ENCODE measurements at places on chromosomes 6 and 20.

DNA sequence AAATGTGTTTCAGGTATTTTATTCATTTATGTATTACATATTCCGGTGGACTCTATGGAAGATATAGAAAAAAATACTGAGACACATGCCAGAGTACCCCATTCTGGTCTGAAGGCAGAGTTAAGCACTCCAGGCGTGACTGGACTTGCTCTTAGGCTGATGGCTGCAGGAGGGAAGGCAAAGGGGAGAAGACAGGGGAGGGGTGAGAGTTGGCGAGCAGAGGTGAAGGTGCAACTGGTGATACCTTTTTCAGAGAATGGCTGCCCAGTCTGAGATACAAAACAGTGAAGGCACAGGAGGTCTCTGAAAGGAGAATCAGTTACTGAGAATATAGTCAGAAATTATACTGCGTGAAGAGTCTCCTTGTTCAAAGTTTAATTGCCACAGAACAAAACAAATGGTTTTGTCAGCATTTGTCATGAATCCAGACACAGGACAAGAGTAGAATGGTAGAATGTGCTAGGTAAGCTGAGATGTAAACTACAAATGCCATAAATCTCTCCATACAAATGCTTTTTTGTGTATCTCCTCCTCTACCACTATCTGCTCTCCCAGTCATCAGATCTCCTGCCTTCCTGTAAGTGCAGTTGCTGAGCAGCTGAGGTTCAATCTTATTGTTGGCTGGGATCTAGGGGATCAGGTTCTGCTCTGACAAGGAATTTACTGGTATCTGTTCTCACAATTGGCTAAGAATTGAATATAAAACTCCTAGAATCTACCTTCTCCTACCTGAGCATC, 104.2 kb upstream of the DST start:
- no peak for DNase-seq

GRCh38 chr20:44552050-44552449, 30.2 kb upstream of the SERINC3 start:
- no peak for DNase-seq

- no peak for DNase-seq
These were observed 442.1 kb upstream of the EYS start for GRCh38 chr6:66149132-66149531.

DNA sequence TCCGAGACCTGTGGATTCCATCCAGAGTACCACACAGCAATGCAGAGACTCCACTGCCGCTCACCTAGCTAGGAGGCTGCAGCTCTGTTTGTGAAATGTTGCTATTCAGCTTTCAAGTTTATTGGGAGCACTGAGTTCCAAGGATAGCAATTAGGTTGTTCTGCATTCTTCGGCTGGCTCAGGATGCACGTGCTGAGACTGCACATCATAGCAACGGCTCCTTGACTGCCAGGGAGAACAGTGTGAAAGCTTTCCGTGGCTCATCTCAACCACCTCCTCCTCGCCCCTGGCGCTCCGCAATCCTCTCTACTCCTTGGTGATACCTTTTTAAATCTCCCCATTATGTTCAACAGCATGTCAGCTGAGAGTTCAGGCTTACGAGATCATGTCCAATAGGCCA, 116.6 kb downstream of the TSHZ2 start:
- no peak for DNase-seq

- no peak for DNase-seq
These were observed 427.3 kb downstream of the KIF16B start for GRCh38 chr20:16145919-16146318.

GRCh38 chr6:129605967-129606366, 104.0 kb downstream of the ARHGAP18 start:
- no peak for DNase-seq

DNA sequence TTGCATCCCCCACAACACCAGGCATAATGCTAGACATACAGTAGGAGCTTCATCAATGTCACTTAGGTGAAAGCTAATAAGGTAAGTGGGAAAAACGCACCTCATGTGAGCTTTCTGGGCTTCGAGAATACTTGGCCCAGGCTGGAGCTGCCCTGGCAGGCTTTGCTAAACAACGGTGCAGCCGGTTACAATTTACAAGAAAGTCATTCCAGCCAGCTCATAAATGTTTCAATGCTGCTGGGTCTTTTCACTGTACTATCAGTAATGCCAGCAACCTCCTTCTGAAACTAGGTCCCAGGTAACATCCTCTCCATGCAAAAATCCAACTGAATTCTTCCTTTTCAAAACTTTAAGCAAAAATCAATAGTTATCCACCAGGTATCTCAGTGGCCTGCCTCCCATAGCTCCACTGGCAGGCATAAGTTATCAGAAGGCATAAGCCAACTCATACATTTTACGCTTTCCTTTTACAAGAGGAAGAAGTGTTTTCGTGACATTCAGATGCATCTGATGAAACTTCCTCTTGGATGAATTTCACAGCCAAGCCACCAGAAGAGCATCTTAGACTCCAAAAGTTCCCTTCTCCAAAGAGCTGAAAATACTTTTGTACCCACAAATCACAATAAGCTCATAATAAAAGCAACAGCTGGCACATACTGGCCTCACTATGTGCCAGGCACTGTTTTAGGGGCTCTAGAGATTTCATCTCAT, 56.3 kb downstream of the RTN4IP1 start:
- DNase-seq, result no peak

- no peak for DNase-seq
These were observed 137.3 kb upstream of the TOP1 start for GRCh38 chr20:40891351-40891750.

GRCh38 chr6:35011096-35012041, 122.3 kb downstream of the ANKS1A start:
- no peak for DNase-seq

DNA sequence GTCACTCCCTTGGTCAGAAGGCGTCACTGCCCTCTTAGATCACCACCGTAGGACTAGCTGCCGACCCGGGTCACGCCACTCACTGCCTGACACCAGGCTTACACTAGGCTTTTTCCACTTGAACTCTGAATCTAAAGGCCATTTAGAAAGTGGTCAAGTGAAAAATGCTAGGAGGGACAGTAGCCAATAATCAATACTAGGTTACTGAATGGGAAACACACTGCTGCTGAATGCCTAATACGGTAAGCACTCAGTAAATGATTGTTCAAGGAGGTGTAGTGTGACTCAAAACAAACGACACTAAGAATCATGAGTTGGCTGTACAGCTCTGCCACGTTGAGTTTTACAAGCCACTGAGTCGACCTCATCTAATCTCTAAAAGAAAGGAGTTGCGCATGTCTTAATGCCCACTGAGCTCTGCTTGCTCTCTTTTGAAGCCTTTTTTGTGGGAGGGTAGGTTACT, 760 bp upstream of the IBTK start:
- DNase-seq, result peak; percentile 97
